ENCODE measurements at places on chromosomes 12 and 14.

DNA sequence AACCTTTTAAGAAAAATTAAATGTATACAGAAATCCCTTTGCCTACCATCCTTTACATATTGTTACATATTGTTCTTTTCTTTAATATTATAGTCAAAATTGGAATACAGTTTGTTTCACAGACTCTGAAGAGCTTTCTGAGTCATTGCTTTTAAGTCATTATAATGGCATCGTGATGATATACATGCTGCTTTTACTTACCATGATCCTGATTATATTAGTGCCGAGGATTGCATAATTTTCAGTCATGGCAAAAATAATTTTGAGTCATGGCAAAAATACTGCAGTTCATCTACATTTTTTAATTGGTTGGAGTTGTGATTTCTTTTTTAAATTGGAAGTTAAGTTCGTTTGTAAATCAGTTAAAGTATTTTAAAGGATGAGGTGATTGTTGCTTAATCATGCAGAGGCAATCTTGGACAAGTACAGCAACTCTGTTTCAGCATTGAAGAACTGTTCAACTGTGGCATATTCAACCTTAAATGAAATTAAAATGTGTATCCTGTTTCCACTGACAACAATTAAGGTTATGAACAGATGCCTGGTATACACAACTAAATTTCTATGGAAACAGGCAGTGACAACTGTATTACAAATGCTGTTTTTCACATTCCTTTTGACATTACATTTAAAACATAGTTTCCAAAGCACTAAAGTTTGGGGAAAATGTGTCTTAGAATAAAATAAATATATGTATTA lies 142.3 kb downstream of the PCNX1 start:
- DNase-seq, result no peak

- DNase-seq, result no peak
Observed at GRCh38 chr12:114666746-114667668, 17.0 kb downstream of the TBX3 start.

- no peak for DNase-seq
Observed at GRCh38 chr14:99586054-99586760, 17.8 kb downstream of the CCDC85C start.

DNA sequence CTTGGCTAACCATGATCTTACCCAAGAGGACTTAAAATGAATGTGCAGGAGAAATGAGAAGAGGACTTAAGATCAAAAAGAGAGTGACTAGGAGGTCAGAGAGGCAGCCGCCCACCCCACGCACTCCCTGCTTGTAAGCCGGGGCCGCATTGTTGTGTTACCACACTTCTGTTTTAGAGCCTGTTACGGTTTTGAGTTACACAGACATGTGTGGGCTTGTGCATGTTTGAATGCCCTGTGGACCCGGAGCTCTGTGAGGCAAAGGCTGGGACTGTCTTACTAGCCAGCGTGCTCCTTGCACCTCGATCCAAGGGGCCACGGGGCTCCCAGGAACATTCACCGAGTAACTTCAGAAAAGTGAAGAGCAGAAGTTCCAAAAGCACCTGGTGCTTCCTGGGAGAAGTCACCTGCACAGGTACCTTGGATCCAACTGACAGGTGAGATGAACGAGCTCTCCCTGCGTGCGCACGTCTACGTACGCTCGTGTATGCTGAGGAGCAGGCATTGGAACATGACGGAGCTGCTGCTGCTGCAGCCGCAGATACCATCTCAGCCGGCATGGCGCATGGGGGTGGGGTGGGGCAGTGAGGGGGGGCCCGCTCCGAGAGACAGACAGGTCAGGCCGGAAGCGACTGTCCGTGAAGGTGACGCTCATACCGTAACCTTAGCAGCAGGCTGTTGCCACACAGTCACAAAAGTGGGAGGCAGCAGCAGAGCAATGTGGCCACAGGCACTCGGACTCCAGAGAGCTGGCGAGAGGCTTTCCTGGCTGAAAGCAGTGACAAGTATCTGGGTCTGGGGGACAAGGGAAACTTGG lies 23.7 kb downstream of the SFSWAP start:
- DNase-seq, result no peak

GRCh38 chr12:115752913-115753726 lies 524.4 kb downstream of the MED13L start:
- peak; percentile 63 for DNase-seq

- DNase-seq, result no peak
Observed at GRCh38 chr14:34623506-34623905, 6.4 kb downstream of the SNX6 start.

DNA sequence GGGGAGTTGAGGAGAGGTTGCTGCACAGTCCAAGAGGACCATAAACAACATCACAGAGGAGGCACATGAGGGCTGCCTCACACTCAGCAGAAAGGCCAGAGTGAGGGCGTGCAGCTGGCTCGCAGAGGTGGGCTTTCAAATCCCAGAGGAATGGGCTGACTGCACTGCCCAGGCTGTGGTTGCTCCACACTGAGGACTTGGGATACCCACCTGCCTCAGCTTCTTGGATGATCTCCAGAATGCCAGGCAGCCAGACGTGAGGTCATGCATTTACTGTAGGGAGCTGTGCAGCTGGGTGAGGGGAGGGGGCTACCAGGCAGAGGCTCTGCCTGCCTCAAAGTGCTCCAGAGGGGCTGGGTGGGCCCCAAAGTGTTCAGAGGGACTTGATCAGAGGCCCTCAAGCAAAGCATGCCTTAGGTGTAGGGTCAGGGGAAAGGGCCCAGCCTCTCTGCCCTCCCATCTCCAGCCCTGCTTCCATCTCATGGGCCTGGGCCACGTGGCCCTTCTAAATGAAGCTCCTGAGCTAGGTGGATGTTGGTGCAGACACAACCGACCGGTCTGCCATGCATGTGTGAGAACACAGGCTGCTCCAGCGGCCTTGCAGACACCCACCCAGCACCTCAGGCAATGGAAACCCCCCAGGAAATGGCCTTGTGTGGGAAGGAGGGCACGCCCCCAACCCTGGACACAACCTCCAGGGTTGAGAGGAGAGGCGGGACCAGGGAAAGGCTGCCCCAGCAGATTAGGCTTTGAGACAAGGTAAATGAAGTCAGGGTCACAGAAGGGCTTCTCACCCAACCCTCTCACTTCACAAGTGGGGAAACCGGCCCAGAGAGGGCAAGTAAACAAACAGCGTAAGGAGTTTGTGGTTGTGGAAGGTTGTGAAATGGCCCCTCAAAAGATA lies 90.8 kb downstream of the NTF3 start:
- no peak for DNase-seq

DNA sequence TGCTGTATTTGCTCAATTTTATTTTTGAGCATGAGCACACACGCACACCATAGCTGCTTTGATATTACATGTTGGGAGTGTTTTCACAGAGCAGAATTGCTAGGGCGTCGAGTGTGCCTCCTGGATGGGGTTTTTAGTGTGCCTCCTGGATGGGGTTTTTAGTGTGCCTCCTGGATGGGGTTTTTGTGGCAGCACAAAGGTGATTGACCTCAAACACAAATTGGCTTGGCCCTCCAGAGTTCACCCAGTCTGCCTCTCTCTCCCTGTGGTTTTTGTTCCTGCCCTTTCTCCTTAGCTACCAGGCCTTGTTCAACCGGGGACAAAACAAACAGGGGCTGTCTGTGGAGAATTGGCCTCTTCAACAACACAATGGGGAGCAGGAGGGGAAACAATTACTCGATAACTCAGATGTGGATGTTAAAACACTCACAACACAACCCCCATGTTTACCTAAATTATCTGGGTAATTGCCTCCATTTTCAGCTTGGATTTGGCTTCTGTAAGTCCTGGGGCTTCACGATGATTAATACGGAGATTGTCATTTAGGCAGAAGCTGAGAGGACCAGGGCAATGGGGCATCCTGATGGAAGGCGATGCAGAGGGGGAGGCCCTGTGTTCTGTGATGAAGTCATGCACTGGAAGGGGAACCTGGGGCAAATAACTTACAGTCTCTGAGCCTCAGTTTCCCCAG lies 26.9 kb downstream of the TBX3 start:
- no peak for DNase-seq

DNA sequence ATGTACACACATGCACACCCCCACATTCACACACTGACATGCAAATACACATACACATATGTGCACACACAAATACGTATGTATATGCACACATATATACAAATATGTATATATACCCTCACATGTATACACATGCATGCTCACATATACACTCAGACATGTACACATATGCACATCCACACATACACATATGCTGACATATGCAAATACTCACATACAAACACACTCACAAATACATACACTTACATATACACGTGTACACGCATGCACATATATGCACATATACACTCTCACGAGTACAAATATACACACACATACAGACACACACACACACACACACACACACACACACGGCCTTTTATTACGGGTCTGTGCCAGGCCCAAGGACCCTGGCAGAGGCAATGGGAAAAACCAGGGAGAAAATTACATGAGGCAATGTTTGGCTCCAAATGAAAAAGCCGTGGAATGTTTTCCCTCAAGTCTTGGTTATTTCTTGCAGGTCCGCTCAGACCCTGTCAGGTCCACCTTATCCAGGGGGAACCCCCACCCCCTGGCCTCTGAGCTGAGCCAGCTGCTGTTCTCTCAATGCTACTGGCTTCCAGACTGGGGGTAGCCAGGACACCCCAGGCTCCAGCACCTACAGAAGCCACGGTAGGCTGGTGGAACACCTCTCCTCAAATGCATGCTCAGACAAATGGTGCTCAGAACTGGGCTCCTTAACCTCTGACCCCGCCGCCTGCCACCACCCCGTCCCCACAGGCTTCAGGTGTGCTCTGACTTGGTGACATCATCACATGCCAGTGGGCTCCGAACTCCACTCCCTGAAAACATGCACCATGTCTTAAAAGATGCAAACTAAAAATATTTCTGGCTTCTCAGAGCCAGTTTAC lies 54.7 kb downstream of the BCL11B start:
- DNase-seq, result no peak

- DNase-seq, result no peak
Observed at GRCh38 chr12:31819427-31819826, 90.6 kb upstream of the AMN1 start.

DNA sequence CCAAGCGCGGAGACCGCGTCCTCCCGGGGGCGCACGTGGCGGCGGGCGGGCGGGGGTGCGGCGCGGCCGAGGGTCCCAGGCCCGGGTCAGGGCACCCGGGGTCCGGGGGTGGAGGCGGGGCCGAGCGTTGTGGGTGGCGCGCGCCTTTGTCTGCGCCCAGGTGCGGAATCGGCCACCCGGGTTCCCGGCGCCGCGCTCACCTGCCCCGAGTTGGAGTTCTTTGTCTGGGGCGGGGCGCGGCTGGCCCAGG lies 50.1 kb downstream of the LRCOL1 start:
- no peak for DNase-seq

DNA sequence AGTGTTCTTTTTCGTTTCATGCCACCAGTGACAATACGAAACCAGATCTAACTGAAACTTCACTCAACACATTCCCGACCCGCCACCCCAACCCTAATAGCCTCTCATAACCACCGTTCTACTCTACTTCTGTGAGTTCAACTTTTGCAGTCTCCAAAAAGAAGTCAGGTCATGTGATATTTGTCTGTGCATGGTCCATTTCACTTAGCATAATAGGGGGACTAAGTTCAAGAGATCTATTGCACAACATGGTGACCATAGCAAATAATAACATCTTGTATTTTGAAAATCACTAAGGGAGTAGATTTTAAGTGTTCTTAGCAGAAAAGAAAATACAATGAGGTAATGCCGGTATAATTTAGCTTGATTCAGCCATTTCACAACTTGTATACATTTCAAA lies 376.4 kb downstream of the DIO2 start:
- no peak for DNase-seq

GRCh38 chr14:63974176-63974575 lies 121.4 kb downstream of the SYNE2 start:
- DNase-seq, result no peak

DNA sequence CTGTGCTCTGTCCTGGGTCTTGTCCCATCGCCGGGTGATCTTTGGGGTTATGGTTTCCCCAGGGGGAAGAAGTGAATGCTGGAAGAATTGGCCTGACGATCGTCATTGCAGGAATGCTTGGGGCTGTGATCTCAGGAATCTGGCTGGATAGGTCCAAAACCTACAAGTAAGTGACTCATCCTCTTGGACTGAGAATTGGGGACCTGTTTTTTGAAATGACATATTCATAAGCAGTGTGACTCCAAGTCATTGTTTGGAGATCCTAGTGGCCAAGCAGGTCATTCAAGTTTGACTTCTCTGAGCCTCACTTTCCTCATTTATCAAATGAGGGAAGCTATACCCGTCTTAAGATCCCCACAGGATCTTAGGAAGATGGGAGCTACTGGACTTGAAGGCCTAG lies 25.8 kb downstream of the ERG28 start:
- no peak for DNase-seq

GRCh38 chr14:26887847-26888246 lies 290.0 kb upstream of the NOVA1 start:
- no peak for DNase-seq

GRCh38 chr12:45427042-45427441 lies 211.1 kb downstream of the ANO6 start:
- DNase-seq, result no peak

DNA sequence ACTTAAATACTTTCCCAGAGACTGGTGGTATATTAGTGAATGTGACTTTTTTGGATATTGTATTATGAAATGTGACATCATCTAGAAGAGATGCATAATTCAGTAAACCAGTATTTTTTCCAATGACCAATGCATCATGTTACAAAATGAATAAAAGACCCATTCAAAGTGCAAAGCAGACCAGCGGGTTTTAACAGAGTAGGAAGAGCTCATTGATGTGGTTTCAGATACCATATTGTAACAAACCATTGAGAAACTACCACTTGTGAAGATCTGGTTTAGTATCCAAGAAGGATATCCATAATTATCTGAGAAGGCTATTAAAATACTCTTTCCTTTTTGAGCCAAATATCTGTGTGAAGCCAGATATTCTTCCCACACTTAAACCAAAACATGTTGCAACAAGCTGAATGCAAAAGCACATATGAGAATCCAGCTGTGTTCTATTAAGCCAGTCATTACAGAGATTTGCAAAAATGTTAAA lies 47.7 kb downstream of the MVK start:
- no peak for DNase-seq

DNA sequence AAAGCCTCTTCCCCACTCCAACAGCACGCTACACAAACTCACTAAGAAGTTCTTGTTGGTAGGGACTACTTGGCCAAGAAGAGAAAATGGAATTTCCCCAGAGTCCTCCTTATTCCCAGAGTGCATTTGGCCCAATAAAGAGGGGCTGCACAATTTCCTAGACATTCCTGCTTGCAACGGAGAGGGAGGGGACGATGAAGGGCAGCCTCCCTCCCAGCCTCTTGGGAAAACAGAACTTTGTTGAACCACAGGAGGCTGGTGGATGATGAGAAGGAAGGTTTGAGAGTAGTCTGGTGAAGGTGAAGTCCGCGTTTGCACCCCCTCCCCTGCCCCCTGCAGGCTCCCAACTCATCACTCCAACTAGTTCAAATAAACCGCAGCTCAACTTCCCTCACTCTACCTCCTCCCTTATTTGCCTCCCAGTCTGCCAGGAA lies 19.1 kb upstream of the TBX3 start:
- no peak for DNase-seq

GRCh38 chr12:40232602-40233001 lies 7.8 kb downstream of the LRRK2 start:
- no peak for DNase-seq

- no peak for DNase-seq
Observed at GRCh38 chr12:81502912-81503695, 256.0 kb downstream of the PPFIA2 start.

Measured in NB4 (cell line).